ENCODE measurements at places on chromosomes 2 and 18.

GRCh38 chr2:133485868-133486267 is 82.4 kb downstream of the NCKAP5 start:
- no peak for DNase-seq

- no peak for DNase-seq
These were observed 29.9 kb downstream of the LOXHD1 start for GRCh38 chr18:46627136-46627535.

DNA sequence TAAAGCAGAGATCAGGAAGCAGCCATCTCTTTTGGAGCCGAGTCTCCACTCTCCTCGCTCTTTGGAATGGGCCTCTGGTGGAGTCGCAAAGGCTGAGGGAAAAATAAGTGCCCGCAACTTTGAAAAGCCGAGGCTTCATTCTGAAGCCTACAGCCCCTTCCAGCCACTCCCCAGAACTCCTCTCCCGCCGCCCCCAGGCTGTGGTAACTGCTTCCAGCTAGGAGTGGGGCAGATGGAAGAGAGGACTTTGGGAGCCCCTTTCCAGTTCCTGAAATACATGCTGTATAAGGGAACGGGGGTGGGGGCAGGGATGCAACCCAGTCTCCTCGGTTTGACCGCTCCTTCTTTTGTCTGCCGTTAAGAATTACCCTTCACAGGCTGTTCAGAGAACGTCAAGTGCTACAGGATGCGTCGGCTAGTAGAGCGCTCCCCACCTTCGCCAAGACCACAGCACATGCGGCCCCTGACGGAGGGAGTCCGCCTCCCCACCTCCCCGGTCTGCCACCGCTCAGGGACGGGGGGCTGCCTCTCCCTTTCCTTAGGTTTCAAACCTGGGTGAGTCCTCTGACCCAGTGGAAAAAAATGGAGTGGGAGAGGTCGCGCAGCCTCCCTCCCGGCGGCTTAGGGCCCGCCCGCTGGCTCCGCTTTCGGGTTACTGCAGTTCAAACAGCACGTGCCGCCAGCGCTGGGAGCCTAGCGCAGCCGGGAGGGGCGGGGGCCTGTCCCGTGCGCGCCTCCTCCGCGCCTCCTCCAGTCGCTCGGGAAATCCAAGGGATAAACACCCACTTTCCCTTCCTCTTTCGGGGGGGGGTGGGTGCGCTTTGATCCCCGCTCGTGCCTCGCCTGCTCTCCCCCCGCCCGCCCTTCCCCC is 4.9 kb downstream of the CYP26B1 start:
- DNase-seq = peak; percentile 73

DNA sequence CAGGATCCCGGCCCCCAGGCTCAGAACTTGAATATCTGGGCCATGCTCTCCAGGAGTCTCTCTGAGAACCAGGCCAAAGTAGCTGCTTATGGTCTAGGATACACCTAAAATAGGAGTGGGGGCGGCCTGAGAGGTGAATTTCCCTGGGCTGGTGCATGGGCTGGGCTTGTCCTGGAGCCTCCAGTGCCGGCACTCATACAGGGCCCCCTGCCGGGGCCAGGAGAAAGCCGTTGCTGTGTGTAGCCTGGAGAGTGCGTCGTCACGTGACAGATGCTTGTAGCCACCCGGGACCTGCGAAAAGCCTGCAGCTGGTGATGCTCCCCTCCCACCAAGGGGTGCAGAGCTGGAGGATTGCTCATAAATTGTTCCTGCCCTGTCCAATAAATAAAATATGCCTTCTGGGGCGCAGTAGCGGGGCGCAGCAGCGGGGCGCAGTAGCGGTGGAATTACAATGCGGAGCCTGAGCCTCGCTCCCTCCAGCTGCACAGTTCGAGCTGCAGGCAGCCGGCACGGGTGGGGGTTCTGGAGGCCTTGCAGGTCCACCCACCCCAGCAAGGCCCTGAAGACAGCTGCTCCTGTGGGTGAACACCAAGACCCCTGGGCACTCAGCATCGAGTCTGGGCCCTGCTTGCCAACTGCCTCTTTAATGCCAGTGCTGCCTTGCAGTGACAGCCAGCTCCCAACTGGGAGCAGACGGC is 289.9 kb downstream of the NDUFA10 start:
- no peak for DNase-seq

Data from renal pelvis (tissue), 12 donors.